LNCaP clone FGC (cell line): ENCODE measurements at places on chromosomes 1 and 21.
A peak's percentile ranks its signal among the peaks of the same experiment; 100 is the strongest.

- no peak for DNase-seq
Observed at GRCh38 chr21:26739189-26739588, 106.0 kb downstream of the ADAMTS1 start.

- DNase-seq, result no peak
Observed at GRCh38 chr1:159675046-159675445, 39.3 kb downstream of the CRP start.

DNA sequence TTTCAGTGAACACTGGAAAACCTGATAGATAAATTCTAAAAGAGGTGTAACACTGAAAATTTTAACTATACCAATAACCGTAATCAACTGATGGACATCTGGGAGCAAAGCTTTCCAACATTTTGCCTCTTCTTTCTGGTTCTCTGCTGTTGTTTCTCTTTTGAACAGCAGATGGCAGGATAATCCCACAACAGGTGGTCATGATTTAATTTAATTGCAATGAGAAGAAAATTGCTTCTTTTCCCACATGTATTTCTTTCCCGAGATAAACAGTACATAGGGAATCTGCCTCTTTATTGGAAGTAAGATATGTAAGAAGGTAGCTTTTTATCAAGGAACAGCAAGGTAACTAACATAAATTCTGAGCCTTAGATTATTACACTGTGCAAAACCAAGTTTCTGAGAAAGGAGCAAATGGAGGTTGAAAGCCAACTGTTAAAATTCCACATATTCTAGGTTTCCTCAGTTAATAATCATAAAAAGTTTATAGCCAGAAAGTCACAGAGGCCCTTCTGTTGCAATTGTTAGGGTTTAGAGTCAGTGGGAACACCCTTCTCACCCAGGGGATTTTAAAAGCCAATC lies 72.9 kb downstream of the RPS6KA1 start:
- DNase-seq, result no peak

- DNase-seq, result no peak
Observed at GRCh38 chr1:70355920-70356319, 1.4 kb upstream of the ANKRD13C start.

DNA sequence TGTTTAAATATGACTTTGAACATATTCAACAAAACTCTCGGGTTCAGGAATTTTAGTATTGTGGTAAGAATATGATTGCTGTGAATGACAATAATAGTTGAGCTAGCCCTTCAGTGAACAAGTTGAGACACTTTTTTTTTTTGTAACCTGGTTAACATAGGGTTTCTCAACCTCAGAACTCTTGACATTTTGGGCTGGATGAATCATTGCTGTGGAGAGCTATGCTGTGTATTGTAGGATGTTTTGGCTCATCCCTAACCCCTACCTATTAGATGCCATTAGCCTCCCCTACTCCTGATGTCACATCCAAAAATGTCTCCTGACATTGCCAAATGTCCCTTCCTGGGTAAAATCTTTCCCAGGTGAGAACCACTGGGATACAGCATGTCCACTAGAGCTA lies 113.7 kb downstream of the RUNX1 start:
- no peak for DNase-seq

DNA sequence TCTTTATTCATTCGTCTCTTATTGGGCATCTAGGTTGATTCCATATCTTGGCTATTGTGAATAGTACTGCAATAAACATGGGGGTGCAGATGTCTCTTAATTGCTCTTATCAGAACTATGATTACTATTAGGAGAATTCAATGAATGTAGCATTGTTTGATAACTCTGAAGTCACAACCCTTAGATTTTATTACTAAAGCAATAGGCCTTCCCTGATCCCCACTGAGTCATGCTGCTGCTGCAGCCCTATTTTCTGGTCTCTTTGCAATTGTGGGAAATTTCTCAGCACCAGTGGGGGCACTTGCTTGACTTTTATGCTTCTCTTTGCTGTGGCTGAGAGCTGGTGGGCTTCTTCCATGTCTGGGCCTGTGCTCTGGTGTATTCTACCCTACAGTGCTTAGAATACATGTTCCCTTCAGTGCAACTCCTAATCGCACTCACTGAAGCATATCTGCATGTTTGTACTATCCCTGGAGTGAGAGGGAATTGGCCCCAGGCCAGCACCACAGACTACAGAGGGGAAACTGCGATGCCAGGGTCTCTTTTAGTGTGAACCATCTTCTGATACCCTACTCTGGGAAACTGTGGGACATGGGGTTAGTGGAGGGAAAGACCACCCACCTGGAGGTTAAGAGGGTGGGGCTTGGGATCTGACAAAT lies 52.2 kb upstream of the ROR1 start:
- DNase-seq, result no peak

DNA sequence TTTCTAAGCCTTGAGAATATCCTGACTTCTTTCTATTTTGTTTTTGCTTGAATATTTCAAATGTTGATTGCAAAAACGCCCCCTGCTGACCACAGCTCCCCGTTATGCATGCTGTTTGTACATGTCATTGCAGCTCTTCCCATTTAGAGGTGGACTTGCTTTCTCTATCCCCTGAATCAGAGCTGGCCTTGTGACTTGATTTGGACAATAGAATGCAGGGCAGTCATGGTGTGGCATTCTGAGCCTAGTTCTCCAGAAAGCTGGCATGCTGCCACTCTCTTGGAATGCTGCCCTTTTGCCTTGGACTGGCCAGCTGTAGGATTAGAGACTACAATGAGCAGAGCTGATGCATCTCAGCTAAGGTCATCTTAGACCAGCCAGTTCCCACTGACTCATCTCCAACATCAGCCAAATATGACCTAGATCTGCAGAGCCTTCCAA lies 1561.5 kb downstream of the MRPL39 start:
- DNase-seq, result peak; percentile 90

DNA sequence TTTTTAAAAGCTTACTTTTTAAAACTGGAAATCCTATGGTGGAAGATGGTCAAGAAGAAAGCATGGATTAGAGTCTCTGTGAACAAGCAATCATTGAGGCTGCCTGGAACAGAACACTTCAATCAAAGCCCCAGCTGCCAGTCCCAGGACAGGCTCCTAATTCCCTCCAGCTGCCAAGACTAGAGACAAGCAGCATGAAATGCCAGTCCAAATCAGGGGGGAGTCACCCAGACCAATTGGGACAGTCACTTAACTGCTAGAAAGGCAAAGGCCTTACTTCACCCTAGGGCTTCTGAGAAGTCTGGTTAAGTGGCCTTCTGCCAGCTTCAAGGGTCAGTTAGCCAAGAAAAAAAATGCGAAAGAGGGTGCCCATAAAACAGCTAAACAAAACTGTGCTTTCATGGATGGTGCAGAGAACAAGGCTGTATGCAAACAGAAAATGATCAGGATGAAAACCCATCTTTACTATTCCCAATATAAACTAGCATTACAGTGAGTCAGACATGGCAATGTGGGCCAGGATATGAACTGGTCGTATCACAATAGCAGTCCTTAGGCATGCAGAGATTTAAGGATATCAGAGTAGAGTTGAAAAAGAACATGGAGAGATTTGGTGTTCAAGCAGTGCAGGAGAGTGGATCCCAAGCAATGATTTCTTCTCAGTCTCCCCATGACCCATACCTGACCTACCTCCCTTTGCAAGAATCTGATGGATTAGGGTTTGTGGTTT lies 31.0 kb upstream of the MAN1A2 start:
- no peak for DNase-seq

GRCh38 chr1:109307274-109308021 lies 637 bp upstream of the MYBPHL start:
- DNase-seq, result peak; percentile 98

DNA sequence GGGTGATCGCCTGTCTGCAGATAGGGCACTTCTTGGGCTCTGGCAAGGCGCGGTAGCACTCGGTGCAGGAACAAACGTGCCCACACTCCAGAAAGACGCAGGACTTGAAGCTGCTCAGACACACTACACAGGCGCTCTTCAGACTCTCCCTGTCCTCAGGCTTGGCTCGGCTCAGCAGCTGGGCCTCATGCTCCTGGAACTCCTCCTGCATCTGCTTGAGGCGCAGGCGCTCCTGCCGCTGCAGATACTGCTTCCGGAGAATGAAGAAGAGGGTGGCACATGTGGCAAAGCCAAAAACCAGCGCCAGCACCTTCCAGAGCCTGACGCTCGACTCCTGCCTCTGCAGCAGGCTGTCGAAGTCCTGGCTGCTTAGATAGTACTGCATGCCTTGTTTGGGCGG lies 7.2 kb downstream of the MUL1 start:
- no peak for DNase-seq

GRCh38 chr21:25191141-25191540 lies 416.1 kb downstream of the MRPL39 start:
- no peak for DNase-seq

GRCh38 chr1:51578383-51579109 lies 38.3 kb upstream of the OSBPL9 start:
- no peak for DNase-seq

DNA sequence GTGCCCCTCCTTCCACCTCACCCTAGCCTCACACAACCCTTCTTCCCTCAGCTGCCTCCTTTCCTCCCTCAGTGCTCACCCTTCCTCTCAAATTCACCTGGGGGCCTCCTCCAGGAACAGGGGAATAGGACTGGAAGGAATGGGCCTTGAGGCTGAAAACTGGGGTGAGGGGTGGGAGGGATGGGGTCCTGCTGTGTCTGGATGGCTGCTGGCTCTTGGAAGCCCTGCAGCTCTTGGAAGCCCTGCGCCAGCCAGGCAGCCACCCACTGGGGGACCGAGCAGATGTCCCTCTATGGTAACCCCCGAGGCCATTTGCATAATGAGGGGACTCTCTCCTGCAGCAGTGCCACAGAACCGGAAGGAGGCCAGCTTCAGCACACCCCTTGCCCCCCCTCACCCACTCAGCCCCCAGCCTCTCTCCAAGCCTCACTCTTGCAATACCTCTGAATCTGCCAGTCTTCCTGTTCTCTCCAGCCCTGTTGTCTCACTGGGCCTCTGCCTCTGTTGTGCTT lies 85.2 kb downstream of the KIRREL1 start:
- DNase-seq, result no peak

DNA sequence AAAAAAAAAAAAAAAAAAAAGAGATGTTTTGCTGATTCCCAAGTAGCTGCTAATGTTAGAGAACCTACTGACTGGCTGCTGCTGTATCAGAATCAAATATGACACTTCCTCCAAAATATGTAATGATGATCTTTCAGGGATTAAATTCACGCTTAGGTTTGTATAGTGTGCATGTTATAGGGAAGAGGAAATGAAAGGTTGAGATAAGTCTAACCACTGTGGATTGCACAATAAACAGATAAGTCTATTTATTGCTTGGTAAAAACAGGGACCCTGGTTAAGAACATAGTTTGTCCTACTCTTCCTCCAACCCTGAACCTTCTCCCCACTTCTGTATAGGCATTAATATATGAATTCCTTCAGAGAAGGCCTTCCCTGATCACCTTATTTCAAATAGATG lies 13.2 kb downstream of the RC3H1 start:
- no peak for DNase-seq

DNA sequence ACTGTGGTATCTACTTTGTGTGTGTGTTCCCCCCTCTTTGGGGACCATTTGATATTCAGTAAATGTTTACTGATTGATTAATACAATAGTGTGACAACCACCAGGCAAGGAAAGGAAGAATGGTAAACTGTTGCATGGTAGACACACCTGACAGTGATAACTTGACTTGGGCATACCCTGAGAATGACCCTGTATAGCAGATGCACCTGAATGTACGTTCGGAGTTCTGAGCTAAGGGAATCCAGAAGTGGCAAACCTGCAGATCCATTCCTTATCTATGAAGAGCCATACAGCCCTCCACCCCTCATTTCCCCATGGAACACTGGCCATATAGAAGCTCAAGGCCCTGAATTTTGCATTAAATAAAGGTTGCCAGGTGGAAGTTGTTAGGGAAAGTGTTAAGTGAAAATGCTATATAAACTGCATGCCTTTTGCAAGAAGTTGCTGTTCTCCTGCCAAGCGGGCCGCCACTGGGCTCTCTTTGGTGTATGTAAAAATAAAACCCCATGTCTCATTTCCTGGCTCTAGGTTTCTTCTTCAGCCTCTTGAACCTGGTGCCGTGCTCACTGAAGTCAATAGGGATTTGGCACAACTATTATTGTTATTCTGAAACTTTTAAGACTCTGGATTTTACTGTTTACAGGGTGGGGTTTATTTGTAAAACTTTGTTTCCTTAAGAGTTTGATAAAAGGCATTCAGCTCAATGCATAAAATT lies 32.6 kb upstream of the DENND1B start:
- DNase-seq, result no peak

DNA sequence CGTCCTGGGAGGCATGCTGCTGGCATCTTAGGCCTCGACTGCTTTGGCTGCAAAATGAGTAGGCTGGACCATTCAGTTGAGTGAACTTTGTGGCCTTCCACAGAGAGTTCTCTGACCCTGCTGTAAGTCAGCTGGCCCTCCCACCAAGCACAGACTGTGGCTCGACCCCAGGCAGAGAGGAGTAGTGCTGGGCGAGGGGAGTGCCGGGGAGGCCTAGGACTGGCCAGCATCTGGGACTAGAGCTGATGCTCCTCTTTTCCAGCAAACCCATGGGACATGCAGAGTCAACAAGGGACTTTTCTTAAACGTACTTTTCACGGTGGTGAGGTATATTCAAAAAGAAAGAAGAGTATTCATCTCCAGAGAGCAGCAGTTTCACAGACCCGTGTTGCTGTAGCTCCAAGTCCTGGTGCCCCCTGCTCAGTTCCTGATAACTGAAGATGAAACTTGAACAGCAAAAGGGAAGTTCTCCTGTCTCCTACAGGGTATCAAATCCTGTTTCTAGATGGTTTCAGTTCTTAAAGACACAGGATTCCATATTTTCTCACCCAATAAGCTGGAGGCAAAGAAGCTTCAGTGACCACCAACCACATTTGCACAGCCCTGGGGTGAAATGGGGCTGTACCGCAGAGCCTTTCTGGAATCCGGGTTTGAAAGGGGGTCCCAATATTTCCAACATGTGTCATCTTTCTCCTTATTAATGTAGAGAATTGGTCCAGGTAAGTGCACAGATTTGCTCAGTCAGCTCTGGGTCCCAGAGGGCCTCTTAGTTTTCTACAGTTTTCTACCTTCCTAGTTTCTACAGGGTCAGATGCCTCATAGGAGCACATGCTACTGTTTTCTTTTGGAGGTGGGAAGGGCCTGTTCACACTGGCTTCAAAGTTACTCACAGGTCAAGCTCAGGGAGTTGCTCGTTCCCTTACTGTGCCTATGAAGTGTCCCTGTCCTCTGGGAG lies 20.9 kb downstream of the BATF3 start:
- no peak for DNase-seq

DNA sequence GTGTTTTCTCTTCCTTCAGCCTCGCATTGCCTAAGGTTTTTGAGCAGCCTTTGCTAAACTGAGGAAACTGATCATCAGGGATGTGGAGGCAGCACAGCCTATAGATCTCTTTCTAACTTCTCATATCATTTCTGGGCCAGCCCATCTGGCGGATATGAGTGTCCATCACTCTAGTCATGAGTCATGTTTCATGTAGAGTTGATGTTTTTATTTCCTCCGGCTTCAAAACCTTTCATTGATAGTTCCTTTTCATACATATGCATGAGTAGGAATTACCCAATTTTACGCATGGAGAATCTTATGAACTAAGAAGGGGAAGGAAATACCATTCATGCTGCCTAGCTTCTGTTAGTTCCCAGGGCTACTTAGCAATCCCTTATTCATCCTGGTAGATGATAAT lies 66.3 kb downstream of the SPATA46 start:
- DNase-seq, result no peak

- no peak for DNase-seq
Observed at GRCh38 chr21:33976082-33977016, 60.7 kb upstream of the ATP5PO start.
